ENCODE measurements at places on chromosomes 13 and 19.

DNA sequence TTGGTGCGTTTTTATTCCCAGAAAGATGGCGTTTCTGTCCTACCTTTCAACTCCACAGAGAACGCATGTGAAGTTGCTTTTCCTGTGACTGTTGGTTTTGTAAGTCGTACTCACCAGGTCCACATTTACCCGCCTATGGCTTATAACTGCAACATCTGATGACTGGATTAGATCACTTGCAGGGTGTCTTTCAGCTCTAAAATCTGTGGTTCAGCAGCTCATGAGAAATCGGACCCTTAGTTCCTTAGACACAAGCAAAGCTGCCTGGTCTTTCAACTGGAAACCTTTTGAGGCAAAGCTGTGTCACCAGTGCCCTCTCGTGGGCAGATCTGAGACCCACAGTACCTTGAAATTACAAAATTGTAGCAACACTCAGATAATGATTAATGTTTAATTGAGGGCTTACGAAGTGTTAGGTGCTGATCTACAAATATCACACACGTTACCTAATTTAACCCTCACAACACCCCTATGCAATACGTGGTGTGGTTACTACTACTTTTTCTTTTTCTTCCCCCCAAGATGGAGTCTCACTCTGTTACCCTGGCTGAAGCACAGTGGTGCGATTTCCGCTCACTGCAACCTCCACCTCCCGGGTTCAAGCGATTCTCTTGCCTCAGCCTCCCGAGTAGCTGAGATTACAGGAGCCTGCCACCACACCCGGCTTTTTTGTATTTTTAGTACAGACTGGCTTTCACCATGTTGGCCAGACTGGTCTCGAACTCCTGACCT lies 65.4 kb downstream of the RUBCNL start:
- no peak for DNase-seq

- no peak for DNase-seq
Measured at GRCh38 chr19:53910170-53910518, 1.1 kb downstream of the CACNG7 start.

- no peak for DNase-seq
Measured at GRCh38 chr13:49368688-49369087, 75.2 kb downstream of the CAB39L start.

GRCh38 chr19:3721131-3721886 lies 13.1 kb downstream of the TJP3 start:
- peak; percentile 36 for DNase-seq

DNA sequence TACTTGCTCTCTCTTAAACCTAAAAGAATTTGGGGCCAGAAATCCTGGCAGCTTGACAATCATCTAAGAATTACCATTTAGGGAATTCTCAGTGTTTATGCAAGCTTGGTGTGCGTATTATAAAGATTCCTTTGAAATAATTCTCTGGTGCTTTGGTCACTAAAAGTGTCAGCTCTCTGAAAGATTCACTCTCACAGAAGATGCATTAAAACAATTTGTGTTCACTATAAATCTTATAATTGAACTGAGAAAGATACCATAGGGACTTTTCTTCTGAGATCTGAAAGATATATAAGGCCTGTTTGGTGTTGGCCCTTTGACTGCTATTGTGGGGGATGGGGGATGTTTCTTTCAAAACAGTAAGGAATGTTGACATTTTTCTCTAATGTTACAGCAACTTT lies 27.3 kb downstream of the EPSTI1 start:
- DNase-seq = no peak

- DNase-seq = no peak
Measured at GRCh38 chr19:18389726-18390064, 3.7 kb downstream of the GDF15 start.

DNA sequence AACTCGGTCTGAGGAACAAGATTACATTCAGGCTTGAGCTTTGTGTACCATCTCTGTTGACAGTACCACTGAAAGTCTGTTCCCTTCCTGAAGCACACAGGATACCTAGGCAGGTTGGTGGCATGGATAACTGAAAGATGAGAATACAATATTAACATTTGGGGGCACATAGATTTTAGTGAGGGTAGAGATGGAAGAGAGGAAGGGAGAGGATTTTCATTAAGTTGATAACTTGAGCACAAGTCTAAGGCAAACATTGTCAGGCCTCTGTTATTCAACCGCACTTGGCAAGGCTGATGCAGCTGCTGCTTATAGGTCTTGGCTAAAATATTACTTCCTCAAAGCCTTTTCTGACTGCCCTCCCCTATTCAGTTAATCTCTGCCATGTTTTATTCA lies 10.9 kb downstream of the MIR17HG start:
- DNase-seq = no peak

DNA sequence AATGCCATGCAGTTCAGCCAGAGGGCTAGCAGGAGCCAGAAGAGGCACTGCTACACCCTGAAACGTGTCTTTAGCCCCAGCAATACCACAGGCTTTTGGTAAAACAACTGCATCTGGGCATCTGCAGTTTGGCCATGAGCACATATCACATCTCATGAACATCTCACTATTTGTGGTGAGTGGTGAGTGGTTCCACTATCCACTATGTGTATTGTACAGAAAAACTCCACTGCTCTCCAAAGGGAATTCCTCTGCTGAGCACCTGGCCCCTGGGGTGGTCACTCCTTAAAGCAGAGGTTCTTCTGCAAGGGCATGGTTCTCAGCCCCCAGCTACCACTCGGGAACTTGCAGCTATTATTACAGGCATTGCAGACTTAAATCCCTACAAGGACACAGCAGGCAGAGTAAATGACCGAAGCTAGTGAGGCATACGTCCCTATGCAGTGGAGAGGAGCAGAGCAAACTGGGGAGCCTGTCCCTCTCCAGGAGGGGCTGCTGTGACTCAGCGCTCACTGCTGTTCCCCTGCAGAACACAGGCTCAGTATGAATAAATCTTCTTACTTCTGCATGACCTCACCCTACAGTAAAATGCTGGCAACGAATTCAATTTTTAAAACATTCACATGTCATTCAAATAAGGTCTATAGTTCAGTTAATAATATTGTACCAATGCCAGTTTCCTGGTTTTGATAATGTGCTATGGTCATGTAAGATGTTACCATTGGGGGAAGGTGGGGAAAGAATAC lies 332.4 kb upstream of the ZNF507 start:
- no peak for DNase-seq

DNA sequence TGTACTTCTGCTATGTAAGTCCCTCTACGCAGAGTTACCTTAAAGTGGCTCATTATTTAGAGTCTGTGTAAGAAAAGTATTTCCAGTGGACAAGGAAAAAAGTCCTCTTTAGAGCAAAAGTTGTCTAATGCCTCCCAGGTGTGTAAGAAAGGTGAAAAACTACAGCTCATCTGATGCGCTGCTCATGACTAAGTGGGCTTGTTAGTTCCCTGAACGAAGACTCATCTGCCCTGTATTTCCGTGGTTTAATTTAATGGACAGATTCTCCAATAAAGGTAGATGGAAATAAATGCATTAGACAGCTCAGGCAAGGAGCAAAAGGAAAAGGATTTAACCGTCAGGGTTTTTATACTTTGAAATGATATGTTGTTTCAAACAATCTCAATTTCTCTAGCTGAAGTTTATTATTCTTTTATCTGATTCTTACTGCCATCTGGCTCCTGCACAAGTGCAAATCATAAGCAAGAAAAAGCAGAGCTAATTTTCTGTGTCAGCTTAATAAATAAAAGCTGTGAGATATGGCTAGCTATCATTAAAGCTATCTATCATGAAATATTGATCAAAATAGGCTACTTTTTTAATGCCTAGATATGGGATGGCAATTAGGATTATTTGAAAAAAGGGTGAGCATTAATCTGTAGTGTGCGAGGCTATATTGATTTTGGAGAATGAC lies 73.7 kb upstream of the PCDH9 start:
- no peak for DNase-seq

DNA sequence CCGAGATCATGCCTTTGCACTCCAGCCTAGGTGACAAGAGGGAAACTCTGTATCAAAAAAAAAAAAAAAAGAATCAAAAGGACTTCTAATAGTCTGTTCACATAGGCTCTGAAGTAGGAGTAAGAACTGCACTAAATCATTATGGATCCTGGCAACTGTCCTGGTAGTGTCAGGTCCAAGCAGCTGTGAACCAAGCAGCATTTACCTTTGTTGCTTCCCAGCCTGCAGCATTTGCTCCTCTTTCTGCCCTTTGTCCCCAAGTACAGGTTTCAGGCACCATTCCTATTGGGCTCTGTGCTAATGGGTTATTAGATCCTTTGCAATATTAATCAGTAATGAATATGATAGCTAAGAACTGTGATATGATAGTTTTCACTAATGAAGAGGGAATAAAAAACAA lies 77.4 kb upstream of the NBEA start:
- DNase-seq = no peak

DNA sequence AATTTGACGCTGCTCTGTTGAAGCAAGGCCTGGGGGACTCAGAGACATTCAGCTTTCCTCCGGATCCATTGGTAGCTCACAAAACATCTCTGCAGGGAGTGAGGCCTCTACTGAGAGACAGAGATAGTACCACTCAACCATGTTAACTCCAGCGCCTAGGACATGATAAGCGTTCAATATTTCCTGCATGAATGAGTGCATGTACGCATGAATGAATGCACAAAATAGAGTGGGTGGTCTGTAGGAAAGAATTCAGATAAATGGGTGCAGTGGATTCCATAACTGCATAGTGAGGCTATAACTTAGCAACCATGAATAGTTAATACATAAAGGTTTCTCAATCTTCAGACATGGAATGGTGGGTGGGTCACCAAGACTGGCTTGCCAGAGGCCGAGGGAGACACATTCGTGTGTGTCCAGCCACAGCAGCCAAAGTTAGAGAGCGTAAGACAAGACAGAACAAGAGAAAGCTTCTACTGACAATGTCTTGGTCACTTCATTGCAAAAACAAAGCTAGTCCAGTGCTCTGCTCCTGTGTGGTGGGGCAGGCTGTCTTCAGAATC lies 36.3 kb upstream of the RCBTB2 start:
- no peak for DNase-seq

DNA sequence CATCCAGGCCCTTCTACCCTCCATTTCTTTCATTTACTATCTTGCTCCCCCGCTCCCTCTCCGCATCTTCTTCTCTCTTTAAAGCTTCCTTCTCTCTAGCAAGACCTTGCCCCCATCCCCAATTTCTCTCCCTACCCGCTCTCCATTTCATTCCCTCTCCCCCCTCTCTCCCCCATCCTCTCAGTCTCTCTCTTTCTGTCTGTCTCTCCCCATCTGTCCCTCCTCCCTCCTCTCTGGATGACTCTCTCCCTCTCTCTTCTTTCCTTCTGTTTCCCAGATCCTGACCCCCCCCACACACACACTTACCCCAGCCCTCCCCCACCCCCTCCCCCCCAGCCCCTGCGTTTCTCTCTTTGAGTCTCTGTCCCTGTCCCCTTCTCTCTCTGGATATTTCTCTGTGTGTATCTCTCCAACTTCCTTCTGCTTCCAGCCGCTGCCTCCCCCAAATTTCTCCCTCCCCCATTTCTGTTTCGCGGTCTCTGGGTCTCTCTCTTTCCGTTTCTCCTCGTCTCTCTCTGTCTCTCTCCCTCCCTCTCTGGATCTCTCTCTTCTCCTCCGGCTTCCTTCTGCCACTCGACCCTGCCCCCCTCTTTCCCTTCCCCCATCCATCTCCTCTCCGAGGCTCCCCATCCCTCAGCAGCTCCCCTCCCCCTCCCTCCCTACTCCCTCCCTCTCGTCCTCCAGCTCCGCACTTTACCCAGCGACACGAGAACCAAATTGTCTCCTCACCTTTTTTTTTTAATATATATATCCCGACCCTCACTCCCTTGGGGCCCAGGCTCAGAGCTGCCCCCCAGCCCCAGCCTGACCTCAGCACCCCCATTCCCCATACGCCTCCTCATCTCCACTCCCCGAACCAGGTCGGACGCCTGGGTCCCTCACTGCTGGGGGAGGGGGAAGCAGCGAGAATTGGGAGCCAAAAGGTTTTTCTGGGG lies 3.6 kb upstream of the CACNG8 start:
- DNase-seq = no peak

DNA sequence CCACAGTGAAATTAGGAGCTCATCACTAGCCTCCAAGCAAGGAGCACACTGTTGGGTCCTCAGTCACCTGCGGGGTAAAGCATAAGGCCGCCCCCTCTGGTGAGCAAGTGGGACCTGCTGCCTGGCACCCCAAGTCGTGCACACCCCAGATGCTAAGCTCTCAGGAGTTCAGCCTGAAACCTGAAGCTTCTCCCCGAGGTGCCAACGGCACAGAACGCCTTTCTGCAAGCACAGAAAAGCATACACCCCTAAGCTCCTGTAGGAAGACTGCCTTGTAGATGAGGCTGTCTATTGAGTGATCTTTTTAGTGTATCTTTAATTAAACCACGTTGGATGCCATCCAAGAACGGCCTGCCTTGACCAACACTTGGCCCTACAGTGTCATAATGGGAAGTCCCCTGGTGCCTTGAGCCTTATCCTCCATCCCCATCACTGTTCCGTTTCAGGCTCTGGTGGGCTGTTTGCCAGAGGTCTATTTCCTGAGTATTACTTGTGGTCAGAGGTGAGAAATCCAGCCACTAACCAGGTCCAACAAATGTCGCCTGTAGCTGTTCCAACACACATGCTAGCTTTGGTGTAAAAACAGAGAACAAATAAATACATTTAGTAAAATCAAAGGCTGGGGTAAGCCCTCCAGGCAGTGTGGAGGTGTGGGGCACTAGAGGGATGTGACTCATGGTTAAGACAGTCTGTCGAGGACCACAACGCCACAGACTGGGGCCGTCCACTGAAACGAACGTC lies 44.8 kb downstream of the C13orf42 start:
- no peak for DNase-seq

DNA sequence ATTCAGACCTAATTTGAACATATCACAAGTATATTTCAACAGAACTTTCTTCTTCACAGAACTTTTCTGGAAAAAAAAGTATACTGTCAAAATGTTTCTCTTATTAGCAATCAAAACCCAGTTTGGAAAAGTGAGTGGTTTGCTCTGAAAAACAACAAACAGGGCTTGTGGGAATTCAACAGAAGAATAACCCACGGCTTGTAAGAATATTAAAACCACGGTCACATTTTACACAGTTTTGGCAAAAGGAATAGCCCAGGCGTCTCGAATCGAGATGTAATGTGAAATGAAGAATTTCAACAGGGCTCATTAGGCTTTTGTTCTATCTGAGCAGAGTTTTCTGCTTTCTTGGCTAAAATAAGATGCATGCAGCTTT lies 70.7 kb downstream of the COL4A2 start:
- no peak for DNase-seq

DNA sequence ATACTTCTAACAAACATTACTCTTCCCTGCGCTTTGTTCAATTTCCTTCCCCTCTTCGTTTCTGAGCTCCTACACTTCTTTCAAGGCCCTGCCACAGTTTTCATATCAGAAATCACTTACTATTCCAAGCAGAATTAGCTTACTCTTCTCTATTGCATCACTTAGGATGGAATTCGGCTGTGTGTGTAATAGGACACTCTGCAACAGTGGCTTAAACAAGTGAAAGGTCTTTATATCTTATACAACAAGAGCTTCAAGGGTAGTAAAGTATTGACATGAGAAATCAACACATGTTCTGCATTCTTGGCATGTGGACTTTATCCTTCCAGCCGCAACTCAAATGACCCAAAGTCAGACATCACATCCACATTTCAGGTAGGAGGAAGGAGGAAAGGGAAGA lies 279.6 kb downstream of the PCDH20 start:
- no peak for DNase-seq

Measured in dorsolateral prefrontal cortex (tissue), 122 donors.